ENCODE measurements at places on chromosomes 3 and 15. TPM values are rescaled to one million over a fixed set of nuclear protein-coding genes. Genes with fewer than 3 reads are reported as not detected.

Gene NPRL2
- 12.4 TPM for total RNA-seq

DNA sequence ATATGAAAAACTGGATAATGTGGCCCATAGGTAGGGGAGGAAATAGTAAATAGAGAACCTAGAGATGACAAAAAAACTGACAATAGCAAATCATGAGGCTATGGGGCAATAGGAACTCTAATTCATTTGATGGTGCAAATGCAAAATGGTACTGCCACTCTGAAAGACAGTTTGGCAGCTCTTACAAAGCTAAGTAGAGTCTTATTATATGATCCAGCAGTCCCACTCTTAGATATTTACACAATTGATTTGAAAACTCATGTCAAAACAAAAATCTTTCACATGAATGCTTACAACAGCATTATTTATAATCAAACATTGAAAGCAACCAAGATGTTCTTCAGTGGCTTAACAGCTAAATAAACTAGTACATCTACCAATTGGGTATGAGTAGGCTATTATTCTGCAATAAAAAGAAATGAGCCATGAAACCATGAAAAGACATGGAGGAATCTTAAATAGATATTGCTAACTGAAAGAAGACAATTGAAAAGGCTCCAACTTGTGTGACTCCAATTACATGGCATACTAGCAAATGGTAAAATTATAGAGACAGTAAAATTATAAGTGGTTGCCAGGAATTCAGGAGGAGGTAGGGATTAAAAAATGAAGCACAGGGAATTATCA, 321.8 kb upstream of the STAC start:
- DNase-seq: no peak

DNA sequence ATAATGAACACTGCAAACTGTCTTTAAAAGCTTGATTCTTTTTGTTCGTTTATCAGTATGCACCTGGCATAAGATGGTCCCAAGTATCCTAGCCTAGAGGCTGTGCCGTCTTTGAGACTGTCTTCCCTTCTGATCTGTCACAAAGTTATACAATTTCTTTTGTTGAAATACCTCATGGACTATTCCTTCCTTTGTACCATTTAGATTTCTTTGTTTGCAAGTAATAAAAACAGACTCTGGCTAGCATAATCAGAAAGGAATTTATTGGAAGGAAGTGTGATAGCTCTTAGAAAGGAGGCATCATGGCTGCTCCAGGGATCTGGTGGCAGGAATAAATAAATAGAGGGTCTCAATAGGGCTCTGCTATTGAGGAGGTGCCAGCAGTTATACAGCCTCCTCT, 280.4 kb downstream of the SLC9A9 start:
- no peak for DNase-seq

DNA sequence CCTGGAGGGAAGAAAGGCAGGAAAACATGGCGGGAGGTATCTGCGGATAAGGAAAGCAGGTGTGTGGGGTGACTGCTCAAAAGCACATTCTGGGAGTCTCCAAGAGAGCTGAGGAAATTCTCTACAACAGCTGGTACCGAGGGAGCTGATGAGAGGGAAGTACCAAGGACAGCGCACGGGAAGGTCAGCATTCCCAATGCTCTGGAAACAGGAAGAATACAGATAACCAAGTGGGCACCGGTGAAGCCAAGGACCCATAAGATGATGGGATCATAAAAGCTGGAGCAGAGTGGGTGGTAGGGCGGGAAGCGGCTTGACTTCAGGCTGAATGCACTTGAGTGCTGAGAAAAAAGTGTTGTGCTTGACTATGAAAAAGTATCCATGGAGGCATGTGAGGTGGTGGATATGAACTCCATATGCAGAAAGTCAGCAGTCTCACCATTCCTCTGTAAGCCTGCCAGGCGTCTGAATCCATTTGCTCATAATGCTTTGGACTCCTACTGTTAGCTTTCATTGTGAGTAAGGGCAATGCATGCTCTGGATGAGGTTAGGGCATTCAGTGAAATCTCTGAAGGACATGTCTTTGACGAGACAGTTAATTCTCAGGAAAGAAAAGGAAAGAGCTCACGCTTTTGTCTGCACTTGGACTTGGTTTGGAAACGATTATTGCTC, 215.5 kb downstream of the NR1D2 start:
- DNase-seq: no peak

DNA sequence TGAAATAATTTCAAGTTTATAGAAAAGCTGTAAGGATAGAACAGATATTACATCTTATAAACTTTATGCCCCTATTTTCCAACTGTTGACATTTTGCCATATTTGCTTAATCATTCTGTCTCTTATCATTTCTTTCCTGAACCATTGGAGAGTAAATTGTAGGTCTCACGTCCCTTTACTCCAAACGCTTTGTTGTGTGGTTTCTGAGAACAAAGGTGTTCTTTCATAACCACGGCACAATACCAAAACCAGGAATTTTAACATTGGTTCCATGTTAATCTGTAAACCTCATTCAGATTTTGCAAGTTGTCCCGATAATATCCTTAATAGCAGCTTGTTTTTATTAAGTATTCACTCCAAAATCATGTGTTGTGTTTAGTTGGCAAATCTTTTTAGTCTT, 134.8 kb downstream of the AKAP13 start:
- DNase-seq: no peak

DNA sequence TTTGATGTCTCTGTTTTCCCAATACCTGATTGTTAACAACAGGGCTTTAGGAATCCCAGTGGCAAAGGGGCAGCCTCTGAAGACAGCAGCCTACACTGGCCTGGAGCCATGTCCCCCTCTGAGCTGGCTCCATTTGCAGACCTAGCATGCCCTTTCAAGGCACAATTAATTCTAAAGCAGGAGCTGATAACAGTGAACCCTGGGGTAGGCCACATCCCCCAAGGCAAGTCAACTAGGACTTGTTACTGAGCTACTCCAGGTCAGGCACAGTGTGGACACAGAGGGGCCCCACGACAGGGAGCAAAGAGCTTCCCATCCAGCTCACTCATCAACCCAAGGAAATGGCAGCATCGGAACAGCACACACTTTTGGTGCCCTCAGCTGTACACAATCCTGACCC, 51.9 kb downstream of the SPSB4 start:
- DNase-seq: no peak

GRCh38 chr15:73957276-73957675, 31.0 kb downstream of the LOXL1 start:
- DNase-seq: no peak

- DNase-seq: no peak
Measured at GRCh38 chr3:103006526-103007183, 571.8 kb downstream of the ZPLD1 start.

GRCh38 chr3:48881006-48881405, 17.7 kb downstream of the SLC25A20 start:
- DNase-seq: no peak

GRCh38 chr3:134428401-134428800, 54.2 kb upstream of the AMOTL2 start:
- no peak for DNase-seq

Data from omental fat pad (tissue), 4 donors.